ENCODE measurements at places on chromosomes 12 and 14.

GRCh38 chr14:23159532-23159931 lies 23.9 kb downstream of the SLC7A8 start:
- DNase-seq = no peak

GRCh38 chr12:6177642-6178358 lies 22.4 kb upstream of the CD9 start:
- no peak for DNase-seq

DNA sequence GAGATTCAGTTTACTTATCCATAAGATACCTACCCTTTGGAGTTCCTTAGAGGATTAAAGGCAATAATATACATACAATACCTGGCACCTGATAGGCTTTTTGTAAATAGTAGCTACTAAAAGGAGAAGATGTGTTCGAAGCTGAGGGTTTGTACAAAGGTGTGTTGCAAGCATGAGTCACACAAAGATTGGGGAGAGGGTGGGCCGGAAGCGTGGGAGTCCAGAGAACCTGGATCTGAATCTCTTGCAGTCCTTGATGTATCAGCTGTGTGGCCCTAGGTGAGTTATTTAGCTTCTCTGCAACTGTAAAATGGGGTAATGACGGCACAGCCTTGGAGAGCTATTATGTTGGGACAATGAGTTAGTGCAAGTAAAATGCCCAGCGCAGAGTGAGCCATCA lies 61.6 kb upstream of the PSMC1 start:
- DNase-seq = no peak

DNA sequence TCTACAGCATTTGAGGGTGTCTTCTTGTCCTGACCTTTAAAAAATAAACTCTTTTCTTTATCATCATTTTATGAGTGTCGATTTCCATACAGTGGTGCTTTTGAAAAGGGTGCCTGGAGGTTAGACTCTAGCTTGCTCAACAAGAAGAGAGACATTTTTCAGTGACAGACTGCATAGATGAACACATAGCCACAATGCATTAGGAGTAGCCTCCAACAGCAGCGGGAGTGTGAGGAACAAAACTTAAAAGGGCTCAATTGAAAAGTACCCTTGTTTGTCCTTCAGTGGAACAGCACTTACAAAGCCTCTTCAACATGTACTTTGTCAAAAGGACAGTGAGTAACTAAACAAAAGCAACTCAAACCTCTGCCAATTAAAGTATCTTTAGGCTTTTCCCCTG lies 119.3 kb downstream of the SOX5 start:
- DNase-seq = no peak

GRCh38 chr12:42666671-42667243 lies 77.2 kb upstream of the PRICKLE1 start:
- no peak for DNase-seq

DNA sequence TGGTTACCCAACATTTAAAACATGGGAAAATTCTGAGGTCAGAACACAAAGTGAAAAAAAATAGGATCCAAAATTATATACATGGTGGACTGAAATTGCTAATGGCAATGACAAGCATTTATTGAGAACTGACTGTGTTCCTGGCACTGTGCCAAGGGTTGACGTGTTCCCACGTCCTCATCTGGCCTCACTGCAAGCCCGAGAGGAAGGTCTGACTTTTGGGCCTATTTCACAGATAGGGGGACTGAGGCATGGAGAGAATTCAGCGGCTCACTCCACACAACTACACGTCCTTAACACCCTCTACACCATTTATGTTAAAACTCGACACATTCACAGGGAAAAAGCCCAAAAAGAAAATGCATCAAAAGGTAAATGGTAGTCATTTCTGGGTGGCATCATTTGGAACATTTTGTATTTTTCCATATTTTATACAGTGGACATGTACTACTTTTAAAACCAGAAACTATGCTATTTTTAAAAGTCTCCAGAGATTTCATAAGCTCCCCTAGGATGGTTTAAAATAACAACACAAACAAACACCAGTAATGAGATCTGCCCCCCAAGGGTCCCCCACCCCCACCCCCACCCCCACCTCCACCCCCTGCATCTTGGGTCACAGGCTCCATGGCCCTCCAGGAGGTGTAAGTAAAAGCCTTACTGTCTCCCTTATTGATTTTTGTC lies 27.7 kb downstream of the CLMN start:
- peak; percentile 38 for DNase-seq

DNA sequence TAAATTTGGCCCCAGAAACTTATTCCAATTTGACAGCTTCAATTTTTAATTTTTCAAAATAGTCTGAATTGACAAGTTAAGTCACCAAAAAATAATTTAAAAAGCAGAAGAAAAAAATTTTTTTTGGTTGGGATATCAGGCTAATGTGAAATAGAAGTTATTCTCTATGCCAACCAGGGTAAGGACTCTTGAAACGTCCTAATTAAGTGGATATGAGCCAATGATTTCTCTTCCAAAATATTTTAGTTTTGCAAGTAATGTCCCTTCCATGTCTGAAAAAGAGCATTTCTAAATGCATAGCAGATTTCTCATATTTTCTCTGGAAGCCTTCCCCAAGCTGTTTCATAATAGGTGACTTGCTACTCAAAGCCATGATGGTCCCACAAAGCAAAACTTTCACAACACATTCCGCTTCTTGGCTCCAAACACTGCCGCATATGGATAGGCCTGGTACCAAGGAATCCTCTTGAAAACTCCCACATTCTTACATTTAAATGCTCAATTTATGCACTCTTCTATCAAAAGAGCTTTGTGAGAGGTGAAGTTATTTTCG lies 65.1 kb downstream of the SIX6 start:
- DNase-seq = no peak

- no peak for DNase-seq
These were observed 27.7 kb upstream of the FBXO33 start for GRCh38 chr14:39459795-39460478.

DNA sequence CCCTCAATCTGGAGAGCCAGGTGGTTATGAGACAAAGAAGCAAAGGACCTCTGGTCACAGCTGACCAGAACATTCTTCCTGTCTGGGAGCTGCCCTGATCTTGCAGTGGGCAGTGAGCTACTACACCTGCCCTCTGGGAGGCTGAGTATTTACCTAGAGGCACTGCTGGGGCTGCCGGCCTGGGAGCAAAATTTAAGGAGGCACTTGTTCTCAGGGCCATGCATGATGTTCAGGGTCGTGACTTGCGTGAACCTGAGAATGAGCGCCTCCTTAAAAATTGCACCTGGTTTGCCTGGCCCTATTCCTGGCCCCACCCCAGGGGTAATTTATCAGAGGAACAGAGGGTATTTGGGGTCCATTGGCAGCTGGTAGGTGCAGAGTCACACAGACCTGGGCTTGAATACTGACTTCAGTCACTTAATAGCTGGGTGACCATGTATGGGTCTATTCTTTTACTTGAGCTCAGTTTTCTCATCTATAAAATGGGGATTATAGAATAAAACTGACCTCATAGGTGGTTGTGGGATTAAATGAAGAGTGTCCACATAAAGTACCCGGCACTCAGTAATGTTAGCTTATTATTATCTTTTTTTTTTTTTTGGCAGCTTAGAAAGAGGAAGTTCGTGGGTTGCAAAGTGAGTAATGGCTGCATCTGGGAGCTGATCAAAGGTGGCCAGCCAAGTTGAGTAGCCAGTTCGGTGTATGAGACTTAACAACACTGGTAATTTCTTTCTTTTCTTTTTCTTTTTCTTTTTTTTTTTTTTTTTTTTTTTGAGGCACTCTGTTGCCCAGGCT lies 107.4 kb upstream of the MED13L start:
- DNase-seq = peak; percentile 7

GRCh38 chr14:30179381-30180130 lies 251.9 kb upstream of the PRKD1 start:
- no peak for DNase-seq

- DNase-seq = no peak
These were observed 48.3 kb downstream of the SFSWAP start for GRCh38 chr12:131759176-131759575.

DNA sequence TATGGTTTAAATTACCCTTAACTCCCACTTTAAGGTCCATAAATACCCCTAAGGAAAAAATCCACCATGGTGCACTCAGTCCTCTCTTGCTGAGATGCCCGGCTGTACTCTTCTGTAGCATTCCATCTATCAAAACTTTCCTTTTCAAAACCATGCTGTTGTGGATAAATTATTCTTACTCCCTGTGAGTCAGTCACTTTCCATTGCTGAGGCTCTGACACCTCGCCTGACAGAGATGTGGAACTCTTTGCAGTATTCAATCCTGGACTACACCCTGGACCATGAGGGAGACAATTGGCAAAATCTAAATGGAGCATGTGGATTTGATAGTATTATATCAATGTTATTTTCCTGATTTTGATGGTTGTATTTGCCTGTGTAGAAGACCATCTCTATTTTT lies 49.1 kb downstream of the AVPR1A start:
- DNase-seq = no peak

- DNase-seq = no peak
These were observed 137.4 kb downstream of the AEBP2 start for GRCh38 chr12:19576506-19577280.

GRCh38 chr12:132342251-132343227 lies 13.2 kb upstream of the GALNT9 start:
- no peak for DNase-seq

DNA sequence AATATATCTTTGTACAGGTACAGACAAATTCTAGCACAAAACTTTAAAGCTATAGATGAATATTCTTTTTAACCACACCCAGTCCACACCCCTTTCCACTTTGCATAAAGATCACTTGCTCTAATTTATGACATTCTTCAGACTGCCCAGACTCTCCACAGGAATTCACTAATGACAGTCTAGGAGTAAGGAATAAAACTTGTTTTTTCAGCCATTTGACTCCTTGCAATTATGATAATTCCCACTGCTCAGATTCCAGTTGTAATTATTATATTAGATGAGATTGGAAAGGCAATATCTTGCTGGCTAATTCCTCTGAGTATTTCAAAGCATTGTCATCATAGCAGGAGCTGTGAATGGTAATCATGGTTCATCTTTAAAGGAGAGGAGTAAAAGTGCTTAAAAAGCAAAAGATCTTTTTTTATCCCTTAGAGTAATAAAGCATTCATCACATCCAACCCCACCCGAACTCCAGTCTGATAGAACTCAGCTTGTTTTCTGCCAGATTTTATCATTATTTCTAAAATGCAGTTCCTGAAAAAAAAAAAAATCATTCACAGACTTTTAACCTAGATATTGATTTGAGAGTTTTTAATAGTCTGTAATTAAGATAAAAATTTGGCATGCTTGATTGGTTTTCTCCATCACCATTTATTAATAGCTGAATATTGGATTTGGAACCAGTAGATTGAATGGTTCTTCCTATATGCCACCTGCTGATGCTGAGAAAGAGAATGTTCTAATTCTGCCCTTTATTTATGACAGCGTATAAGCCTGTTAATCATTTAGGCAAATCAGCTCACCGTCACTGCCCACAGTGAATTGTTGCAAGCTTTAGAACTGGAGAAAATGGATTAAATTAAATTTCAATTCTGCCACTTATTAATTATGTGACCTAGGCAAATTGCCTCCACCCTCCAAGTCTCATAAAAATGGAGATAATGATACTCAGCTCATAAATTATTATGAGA lies 93.9 kb upstream of the RASSF8 start:
- peak; percentile 10 for DNase-seq

GRCh38 chr14:75497191-75497590 lies 25.1 kb upstream of the BATF start:
- no peak for DNase-seq

GRCh38 chr14:87630846-87631245 lies 362.1 kb downstream of the GALC start:
- peak; percentile 80 for DNase-seq

DNA sequence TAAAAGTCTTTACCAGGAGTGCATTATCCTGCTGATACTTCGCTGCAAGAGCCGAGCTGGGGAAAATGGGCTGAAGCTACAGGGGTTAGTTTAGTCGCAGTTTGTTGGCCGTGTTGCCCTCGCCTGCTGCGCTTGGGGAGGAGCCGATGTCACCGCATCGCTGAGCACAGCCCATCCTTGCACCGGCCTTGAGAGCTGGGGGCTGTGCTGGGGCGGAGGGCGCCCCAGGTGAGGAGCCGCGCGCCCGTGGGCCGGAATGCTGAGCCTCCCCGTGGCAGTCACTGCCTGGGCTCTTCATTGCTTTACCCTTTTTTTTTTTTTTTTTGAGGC lies 50.0 kb downstream of the ADGRD1 start:
- DNase-seq = no peak

GRCh38 chr12:92029902-92030586 lies 115.6 kb downstream of the BTG1 start:
- no peak for DNase-seq

DNA sequence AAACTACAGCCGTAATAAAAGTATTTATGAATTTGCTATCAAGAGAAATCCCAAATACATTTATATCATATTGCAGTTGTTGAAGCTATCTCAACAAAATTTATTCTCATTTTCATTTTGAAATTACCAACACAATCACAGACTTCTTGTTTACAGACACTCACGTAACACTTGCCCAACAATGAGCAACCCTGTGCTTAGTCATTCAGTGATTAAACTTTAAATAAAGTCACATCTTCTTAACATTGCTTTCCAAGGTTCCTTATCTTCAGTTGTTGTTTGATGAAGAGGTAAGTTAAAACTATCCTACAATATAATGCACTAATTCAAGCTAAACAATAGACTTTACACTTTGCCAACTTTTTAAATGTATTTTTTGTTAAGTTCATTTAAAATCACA lies 601.8 kb downstream of the SLC16A7 start:
- no peak for DNase-seq

All from NCI-H526 treated with DMSO at 0.1 percent for 48 hours (cell line).